ENCODE measurements at places on chromosomes 1 and 21.

DNA sequence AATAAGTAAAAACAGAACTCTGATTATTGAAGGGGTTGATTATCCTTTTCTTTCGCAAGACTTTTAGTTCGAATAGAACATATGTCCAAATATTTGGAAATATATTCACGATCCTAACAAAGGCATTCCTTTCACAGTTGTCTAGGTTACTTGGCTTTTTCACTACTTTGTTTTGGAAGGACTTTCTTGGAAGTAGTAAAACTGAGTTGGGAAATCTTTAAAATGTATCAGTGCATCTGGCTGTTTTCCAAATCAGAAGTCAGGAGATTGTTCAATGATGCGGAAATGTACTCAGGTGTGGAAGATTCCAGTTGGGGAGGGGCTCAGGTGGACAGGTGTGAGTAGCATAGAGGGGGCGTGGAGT is 67.1 kb downstream of the SH3BGR start:
- DNase-seq: no peak

GRCh38 chr1:227808566-227808965 is 6.9 kb upstream of the PRSS38 start:
- no peak for DNase-seq

DNA sequence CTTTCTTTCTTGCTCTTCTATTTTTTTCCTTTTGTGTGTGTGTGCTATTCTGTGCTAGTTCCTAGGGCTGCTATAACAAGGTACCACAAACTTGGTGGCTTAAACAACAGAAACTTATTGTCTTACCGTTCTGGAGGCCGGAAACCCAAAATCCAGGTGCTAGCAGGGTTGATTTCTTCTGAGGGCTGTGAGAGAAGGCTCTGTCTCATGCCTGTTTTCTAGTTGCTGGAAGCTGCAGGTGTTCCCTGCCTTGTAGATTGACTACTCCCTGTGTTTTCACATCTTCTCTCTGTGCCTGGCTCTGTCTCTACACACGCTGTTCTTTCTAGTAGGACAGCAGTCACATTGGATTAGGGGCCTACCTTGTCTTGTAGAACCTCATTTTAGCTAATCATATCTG is 150.9 kb upstream of the DSCAM start:
- no peak for DNase-seq

- DNase-seq: no peak
Observed at GRCh38 chr1:161182214-161182613, 4.9 kb upstream of the B4GALT3 start.

- no peak for DNase-seq
Observed at GRCh38 chr1:229410692-229411433, 23.0 kb downstream of the ACTA1 start.

Measured in spinal cord (tissue), 10 donors.